ENCODE measurements at places on chromosomes 3 and 15.

DNA sequence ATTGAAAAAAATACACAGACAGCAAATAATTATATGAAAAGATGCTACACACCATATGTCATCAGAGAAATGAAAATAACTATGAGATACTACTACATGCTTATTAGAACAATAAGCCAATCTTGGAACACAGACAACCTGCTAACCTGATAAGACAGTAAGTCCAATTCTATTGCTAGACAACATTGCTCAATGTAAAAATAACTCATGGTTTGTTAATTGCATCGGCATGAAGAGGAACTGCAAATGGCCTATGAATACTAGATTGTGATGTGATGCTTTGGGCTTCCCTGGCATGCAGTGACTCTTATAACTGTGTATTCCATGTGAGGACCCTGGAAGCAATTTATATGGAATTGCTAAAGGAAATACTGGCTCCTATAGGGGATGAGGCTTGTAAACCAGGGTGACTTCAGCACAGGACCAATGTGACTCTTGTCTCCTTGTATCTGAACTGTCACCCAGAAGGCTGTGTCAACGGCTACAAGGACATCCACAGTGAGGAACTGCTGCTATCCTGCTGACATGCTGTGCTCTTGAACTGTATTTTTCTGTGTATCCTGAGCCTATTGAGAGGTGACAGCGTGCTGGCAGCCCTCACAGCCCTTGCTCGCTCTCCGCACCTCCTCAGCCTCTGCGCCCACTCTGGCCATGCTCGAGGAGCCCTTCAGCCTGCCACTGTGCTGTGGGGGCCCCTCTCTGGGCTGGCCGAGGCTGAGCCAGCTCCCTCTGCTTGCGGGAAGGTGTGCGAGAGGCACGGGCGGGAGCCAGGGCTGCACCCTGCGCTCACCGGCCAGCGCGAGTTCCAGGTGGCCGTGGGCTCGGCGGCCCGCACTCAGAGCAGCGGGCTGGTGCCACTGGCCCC, 385.7 kb downstream of the CNTN4 start:
- no peak for DNase-seq

DNA sequence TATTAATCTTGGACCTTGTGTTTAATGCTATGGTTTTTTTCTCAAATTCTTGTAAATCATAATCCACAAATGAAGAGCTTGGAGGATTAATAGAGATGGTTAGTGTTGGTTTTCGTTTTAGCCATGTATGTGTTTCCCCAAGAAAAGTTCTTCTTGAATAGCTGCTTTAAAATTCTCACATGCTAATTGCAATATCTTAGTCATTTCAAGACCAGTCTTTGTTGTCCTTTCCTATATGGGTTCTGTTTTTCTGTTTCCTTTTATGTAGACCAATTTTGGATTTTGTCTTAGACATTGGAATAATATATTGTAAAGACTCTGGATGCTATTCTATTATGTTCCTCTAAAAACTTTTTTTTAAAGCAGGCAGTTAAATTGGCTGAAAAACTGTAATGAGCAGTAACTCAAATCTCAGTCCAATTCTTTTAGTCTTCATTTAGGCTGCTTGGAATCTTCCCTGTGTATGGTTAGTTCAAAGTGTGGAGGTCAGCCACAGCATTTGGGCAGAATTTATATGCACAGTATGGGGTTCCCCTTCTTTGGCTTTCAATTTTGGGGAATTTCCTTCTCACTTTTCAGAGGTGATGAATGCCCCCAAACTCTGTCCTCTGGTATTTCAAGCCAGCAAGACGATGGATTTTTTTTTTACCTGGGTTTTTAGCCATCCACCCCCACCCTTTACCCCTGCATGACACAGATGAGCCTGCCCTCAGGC, 39.1 kb upstream of the DNAJC13 start:
- DNase-seq, result no peak

- DNase-seq, result no peak
These were observed 727.5 kb downstream of the TBL1XR1 start for GRCh38 chr3:176469694-176470205.

GRCh38 chr15:31325595-31326155, 960 bp upstream of the KLF13 start:
- DNase-seq, result no peak

GRCh38 chr15:48516121-48516520, 129.4 kb downstream of the FBN1 start:
- DNase-seq, result no peak

GRCh38 chr15:82197733-82198594, 64.6 kb downstream of the EFL1 start:
- DNase-seq, result peak; percentile 73

DNA sequence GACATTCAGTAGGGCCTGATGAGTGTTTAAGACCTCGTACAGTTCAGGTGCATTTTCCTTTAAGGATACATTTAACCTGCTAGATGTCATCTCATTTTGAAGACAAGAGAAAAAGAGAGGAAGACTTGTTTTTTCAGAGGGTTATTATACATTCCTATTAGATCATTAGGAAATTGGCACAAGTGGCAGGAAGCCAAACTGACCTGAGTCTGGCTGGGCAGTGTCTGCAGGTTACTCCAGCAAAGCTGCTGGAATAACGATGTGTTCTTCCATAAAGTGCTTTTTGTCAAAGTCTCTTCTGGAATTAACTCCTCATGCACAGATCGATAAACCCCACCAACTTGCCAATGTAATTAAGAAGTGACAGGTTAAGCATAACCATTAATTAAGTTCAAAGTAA, 396.4 kb upstream of the TPRG1 start:
- DNase-seq, result no peak

- DNase-seq, result no peak
These were observed 241.7 kb upstream of the ICE2 start for GRCh38 chr15:60720493-60721256.

DNA sequence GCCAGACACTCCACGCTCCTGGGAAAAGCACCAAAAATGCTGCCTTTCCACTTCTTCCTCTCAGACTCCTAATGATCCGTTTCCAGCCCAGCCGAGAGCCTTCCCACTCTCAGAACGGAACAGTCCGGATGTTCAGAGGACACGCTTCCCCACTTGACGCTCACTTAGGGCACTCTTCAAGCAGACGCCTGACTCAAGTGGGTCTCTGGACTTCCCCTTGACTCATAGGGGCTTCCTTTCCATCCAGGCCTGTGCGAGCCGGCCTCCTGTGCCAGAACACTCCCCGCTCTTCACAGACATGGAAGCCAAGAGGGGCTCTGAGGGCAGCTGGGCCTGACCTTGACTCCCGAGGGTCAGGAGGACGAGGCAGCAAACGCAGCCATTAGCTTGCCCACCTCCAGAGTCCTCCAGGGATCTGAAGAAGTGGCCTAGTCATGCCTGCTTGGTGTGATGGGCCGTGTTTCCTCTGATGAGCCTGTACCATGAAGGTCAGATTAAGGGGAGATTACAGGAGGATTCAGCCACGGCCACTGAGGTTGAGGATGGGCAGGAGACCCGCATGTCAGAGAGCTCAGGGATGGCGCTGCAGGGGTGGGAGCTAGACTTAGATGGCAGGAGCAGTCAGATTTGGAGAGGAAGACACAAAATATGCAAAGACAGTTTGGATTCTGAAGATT, 114.7 kb upstream of the TLE3 start:
- DNase-seq, result no peak

DNA sequence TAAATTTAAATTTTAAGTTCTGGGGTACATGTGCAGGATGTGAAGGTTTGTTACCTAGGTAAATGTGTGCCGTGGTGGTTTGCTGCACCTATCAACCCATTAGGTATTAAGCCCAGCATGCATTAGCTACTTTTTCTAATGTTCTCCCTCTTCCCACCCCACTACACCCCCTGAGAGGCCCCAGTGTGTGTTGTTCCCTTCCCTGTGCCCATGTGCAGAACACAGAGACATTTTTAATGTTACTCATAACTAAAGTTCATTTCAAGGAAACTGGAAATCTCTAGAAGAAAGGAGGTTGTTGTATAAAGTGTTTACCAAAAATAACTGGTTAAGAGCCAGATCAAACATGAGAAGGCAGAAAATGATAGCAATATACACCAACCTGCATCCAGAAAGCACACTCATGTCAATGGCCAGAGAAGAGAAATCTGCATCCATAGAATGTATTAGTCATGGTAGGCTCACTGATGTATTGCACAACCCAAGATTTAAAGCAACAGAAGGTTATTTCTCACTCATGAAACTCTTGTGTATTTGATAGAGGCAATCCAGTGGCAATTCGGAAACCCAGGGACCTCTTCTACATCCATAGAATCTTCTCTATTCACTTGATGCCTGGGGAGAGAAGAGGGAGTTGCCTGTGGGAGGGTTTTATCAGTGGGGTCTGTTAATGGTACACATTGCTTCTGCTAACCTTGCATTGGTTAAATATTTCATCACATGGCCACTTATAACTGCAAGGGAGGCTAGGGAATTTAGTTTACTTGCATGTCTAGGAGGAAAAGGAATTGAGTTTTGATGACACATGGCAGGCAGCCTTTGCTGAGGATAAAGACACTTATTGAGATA, 321.9 kb upstream of the RASGRP1 start:
- DNase-seq, result peak; percentile 90

DNA sequence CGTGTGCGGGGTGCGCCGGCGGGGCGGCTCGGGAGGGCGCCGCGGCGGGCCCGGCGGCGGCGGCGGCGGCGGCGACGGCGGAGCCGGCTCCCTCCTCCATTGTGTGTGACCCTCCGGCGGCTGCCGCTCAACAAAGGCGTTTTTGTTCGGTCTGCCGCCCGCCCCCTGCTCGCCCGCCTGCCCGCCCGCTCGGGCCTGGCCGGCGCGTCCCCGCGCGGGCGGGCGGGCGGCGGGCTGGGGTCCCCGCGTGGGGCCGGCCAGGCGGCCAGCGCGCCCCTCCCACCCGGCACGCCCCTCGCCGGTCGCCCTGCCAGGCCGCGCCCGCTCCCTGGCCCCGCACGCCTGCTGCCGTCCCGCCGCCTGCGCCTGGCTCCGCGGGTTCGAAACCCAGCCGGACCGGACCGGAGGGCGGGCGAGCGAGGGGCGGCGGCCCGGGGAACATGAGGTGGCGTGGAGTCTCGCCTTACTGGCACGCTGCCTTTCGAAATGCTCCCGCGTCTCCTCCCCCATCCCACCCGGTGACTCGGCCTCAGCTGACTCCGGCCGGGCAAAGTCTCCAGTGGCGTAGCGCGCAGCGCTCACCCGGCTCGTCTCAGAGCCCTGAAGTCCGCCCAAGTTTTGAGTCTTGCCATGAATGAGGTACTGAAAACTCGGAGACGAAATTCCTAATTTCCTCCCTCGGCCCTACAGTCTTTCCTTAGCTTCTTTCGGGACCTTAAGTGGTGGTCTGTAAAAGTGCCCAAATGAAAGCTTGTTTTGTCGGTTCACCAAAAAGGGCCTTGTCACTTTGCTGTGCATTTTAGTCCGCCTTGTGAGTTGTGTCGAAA, 588 bp downstream of the MAPK6 start:
- DNase-seq, result peak; percentile 91

DNA sequence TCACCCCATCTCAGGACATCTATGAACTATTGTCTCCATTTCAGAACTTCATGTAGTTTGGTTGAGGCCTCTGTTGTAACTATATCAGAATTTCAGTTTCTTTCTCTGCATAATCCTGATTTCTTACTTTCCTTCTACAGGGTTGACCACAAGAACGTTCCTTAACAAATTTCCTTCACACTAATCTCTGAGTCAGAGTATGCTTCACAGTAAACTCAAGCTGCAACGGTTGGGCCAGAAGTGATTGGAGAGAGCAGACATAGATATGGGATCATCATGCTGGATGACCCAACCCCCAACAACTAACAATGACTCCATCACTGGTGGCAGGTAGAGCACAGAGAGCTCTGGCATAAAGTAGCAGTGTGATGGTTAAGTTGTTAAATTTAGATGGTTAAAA, 128.8 kb upstream of the OSTN start:
- DNase-seq, result peak; percentile 81

- DNase-seq, result no peak
These were observed 228.3 kb upstream of the GBE1 start for GRCh38 chr3:81989758-81990157.

DNA sequence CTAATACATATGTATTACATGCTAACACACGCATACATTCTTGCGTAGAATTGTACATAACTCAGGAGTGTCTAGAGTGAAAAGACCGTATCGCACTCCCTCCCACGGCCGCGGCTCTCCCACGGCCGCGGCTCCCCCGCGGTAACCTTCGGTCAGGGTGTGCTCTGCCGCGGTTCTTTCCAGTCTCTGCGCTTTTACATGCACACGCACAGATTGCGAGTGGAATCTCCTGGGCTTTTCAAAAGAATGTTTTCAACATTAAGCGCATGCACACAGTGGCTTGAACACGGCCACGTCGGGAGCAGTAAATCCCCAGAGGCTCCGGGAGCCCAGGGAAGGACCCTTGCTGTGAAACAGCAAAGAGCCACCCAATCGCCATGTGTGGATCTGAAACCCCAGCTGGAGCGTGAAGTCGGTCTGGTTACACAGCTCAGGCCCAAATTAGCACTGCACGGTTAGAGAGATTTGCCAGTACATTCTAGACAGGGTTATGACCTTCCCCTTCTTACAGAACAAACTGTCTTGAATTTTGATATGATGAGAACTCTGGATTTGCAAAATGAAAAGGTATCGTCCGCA, 805 bp upstream of the RGMA start:
- no peak for DNase-seq

DNA sequence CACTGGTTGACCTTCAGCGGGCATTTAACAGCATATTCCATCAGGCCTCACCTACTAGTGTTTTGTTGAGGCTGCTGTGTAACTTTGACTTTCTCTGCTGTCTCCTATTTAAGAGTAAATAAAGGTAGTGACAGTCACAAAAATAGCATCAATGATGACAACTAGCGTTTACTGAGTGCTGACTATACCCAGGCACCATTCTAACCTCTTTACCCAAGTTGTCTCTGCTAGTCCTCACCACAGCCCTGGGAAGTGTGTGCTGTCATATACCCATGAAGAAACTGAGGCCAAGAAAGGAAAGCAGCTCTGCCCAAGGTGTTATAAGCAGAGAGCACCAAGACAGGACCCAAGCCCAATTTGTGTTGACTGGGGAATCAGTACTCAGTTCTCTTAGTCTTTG, 286.4 kb upstream of the CTDSPL start:
- DNase-seq, result no peak

DNA sequence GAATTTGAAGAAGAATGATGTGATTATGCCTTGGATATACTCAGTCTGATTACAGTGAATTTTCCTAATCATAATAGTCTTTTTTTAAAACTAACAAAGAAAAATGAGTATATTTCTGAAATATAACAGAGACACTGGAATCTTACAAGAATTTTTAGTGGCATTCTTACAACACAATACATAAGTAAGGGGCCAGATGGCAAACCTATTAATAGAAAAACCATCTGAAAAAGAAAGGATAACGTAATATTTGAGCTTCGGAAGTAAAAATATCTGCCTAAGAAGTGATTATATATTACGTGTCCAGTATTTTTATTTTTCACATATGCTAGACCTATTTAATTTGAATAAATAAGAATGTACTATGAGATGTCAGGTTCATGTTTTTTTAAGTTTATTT, 452.8 kb downstream of the NAALADL2 start:
- DNase-seq, result no peak

- DNase-seq, result no peak
These were observed 18.3 kb upstream of the RFX7 start for GRCh38 chr15:56261854-56262509.

GRCh38 chr15:82799183-82799841, 6.6 kb downstream of the FSD2 start:
- no peak for DNase-seq

GRCh38 chr3:186520957-186521842, 23.0 kb downstream of the CRYGS start:
- DNase-seq, result no peak

Measured in AG10803 (cell line).